ENCODE measurements at places on chromosomes 1 and 21.

DNA sequence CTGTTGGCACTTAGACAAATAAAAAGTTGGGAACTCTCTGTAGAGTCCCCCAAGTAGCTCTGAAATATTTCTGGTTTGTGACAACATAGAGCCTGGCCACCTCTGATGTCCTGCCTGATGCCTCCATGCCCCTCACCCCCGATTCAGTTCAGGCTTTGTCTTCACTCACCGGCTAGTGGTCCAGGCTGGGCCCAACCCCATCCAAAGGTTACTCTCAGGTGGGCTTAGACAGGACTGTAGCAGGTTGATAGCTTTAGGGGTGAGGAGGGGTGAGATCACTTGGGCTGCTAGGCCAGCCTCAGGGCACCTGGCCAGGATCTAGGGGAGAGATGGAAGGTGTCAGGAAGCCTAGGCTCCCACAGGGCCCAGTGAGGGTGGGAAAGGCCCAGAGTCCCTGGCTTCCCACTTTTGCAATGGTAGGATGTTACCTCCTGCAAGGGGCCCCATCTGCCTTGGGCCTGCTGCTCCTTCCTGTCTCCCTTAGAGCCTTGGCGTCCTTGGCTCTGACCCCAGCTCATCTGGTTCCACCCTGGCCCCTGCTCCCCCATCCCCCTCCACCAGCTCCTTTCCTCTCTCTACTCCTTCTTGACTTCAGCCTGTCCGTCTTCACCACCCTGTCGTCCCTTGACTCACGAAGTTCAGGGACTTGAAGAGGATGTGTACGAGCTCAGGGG is 6.7 kb downstream of the EPS8L3 start:
- DNase-seq, result no peak

DNA sequence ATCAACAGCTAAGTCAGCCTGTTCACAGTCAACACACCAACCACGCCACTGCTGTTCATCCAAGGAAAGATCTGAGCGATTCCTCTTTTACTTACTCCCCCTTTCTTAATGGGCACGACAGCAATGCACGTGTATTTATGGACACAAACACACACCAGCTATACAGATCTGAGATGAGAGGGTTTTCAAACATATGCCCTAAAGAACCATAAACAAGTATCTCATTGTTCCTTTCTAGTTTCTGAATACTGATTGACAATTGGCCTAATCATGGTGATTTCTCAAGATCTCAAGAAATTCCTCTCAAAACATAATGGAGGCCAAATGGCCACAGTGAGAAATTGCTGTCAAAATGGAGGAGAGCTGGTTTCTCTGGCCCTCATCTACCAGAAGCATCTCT is 18.0 kb downstream of the TOR3A start:
- no peak for DNase-seq

DNA sequence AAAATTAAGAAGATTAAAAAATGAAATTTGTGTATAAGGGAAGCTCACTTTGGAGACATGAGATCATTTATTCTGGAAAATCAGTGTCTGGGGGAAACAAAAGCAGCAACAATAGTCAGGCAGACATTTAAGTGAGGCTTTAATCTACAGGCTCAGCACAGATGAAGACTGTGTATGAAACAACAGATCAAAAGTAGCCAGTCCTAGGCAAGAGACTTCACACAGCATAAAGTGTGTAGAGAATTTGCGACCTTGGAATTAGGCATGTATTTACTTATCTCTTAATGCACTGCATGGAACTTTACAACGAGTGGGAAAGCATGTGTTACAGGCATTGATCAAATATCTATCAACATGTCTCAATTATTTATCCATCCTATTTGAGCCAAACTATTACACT is 1099.9 kb downstream of the PLA2G4A start:
- no peak for DNase-seq

DNA sequence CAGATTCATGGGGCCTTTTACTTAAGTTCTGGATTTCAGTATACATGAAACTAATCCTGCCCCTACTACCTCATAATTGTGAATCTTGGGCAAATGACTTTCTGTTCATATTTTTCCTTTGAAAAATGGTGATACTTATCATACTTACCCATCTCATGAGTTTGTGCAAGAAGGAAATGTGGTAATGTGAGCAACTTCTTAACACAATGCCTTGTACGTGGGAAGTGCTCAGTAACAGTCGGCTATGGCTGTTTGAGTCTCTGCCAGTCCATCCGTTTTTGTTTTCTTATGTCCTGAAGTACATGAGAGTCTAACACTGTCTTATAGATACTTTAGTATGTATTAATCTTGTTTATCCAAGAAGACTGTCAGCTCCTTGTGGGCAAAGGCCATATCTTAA is 86.5 kb downstream of the PATJ start:
- DNase-seq, result no peak

GRCh38 chr1:6099297-6099696 is 53.6 kb downstream of the KCNAB2 start:
- no peak for DNase-seq

DNA sequence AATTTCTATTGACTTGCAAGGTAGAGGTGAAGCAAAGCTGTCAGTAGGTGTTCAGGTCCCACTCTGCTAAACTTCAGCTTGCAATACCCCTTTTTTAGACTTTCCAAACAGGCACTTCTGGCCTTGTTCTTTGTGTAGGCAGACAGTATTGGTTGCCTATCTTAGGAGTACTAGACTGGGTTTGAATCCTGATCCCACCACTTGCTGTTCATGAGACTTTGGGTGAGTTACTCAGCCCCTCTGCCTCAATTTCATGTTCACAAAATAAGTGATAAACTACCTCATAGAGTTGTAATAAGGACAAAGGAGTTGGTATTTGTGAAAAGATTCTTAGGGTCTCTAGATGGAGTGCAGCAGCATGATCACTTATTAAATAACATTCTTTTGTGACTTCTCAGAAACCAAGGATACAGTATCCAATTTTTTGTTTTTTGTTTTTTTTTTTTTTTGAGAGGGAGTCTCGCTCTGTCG is 5.2 kb downstream of the RCC1 start:
- peak; percentile 49 for DNase-seq

DNA sequence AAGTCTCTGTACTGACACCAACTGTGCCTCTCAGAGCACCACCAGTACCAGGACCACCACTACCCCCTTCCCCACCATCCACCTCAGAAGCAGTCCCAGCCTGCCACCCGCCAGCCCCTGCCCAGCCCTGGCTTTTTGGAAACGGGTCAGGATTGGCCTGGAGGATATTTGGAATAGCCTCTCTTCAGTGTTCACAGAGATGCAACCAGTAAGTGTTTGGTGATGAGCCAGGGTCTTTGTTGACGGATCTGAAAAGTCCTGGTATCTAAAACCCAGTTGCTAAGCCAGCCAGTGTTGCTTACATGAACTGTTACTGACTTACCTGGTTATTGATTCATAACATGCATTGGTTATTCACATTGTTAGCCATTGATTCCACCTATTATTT is 1.1 kb downstream of the C1orf56 start:
- no peak for DNase-seq

DNA sequence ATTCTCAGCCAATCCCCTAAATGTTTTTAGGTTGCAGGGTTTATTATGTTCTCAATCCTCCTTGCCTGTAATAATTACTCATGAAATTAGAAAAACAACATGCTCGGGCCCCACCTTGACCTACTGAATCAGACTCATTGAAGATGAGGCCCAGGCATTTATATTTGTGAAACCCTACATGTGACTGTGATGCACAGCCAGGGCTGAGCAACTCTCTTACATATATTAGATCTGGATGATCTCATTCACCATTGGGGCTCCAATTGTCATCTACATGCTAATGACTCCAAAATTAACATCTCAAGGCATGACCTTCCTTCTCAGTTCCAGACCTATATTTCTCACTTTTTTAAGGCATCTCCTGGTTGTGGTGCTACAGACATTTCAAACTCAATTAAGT is 103.3 kb downstream of the WDR3 start:
- DNase-seq, result no peak

DNA sequence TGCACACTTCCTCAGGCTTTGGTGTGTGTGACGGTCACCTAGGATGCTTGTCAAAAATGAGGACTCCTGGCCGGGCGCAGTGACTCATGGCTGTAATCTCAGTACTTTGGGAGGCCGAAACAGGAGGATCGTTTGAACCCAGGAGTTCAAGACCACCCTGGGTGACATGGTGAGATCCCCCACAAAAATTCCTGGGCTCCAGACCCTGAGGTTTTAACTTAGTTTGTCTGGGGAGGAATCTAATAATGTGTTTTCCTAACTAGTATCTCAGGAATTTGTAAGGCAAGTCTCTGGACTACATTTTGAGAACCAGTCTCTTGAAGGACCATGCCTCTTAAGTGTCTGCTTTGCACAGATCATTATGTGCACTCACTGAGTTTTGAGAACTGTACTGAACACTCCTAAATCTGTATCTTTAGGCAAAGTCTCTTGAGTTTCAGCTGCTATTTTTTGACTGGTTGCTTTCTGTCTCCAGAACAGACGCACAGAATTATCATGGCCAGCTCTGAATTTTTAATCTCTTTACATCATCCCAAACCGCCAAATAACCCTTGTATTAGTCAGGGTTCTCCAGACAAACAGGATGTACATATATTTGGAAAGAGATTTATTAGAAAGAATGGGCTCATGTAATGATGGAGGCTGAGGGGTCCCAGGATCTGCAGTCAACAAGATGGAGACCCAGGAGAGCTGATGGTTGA is 45.5 kb upstream of the VANGL1 start:
- DNase-seq, result no peak

GRCh38 chr1:90821788-90822359 is 104.8 kb upstream of the BARHL2 start:
- DNase-seq, result no peak

DNA sequence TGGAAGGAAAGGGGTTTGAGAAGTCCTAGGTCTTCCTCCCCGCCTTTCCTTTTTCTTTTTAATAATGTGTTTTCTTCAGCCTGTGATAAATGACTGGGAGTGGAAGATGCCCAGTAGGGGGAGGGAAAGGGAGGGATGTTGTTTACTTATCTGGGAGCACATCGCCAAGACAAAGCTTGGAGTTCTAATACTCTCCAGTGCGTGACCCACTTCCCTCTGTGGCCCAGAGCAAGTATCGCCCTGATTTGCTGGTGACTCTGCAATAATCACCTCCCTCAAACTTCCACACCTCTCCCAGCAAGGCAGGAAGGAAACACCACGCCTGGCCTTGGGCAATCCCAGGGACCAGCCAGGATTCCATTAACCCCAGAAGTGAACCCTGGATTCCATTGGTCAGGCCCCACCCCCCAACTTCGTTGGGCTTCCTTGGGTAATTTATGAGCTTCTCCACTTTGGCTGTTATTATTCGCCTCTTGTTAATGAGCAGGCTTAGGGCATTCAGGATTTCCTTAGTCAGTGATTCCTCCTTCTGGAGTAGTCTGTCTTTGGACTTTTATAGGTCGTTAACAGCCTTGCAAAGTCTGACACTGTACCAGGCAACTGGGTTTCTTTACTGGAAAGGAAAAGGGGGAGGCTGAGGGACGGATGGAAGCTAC is 24.3 kb upstream of the GRHL3 start:
- DNase-seq, result no peak

DNA sequence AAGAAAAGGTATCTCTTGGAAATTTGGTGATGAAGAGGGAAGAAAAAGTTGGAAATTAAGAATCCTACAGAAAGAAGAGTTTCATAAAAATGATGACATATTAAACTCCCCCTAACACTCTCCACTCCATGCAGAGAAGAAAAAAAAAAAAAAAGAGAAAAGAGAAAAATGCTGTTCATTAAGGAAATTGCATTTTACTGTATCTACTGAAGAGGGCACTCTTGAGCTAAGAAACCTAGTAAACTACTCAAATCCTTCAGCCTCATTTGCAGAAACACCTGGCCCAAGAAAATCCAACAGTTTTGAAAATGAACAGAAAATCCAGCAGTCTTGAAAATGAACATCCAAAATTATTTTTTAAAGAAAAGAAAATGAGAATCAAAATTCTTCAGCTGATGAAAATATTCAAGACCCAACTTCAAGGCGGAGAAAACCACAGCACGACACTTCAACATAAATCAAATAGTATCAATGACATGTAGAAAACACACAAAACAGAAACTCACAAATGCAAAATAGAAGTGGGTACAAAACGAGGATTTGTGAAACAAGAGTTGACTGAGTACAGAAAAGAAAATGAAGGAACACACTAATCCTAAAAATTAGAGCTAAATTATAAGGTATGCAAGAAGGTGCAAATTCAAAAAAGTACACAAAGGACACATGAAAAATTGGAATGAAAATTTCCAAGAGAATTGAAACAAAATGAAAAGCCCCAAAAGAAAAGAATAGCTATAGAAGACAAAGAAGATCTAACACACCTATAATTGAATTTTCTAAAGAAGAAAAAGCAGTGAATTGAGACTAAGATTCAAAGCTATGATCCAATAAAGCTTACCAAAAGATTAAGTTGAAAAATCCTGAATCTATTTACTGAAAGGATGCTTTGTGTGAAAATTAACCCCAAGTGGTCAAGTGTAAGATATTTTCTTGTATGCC is 73.2 kb upstream of the DNAJC6 start:
- peak; percentile 73 for DNase-seq

- DNase-seq, result no peak
Observed at GRCh38 chr1:57112148-57112547, 146.3 kb upstream of the C8B start.

DNA sequence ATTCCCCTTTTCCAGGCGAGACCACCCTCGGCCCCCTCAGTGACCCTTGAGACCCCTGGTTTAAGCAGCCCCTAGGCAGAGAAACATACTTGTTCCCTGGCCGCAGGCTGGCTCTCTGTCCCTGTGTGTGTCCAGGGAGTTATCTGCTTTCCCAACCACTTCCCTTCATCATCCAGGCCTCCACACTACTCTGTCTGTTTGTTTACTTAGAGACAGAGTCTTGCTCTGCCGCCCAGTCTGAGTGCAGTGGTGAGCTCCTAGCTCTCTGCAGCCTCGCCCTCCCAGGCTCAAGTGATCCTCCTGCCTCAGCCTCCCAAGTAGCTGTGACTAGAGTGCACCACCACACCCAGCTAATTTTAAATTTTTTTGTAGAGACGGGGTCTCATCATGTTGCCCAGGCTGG is 5.8 kb upstream of the VWA1 start:
- no peak for DNase-seq

DNA sequence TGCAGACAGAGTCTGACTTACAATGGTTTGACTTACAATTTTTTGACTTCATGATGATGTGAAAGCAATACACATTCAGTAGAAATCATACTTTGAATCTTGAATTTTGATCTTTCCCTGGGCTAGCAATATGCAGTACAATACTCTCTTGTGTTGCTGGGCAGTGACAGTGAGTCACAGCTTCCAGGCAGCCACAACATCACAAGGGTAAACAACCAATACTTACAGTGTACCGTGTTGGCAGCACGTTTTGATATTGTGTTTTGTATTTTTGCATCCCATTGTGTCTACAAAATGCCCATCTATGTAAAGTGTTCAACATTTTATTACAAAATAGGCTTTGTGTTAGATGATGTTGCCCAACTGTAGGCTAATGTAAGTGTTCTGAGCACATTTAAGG is 150.9 kb downstream of the NTMT2 start:
- DNase-seq, result no peak

Measured in OCI-LY7 (cell line).